ENCODE measurements at places on chromosomes 3 and 15. TPM values are rescaled to one million over a fixed set of nuclear protein-coding genes. Genes with fewer than 3 reads are reported as not detected.

SSUH2 gene
- total RNA-seq = 2.6 TPM

FBXO40 gene
- total RNA-seq = 0.68 TPM

PP2D1 gene
- not detected for total RNA-seq

CRABP1 gene
- not detected for total RNA-seq

CDHR4 gene
- total RNA-seq = not detected

CYP1A1 gene
- total RNA-seq = 0.57 TPM

ALG3 gene
- total RNA-seq = 79.4 TPM

IL5RA gene
- total RNA-seq = 7.6 TPM

P2RY12 gene
- 5.0 TPM for total RNA-seq

LSM3 gene
- total RNA-seq = 15.0 TPM

CHRNB4 gene
- not detected for total RNA-seq

ACKR4 gene
- not detected for total RNA-seq

ACP3 gene
- 14,359 TPM for total RNA-seq

PPP1R14D gene
- 0.97 TPM for total RNA-seq

TFDP2 gene
- total RNA-seq = 128 TPM

RASGRF1 gene
- 0.09 TPM for total RNA-seq

TRIM42 gene
- total RNA-seq = not detected

ARPIN gene
- 39.5 TPM for total RNA-seq

ITIH3 gene
- 0.46 TPM for total RNA-seq

LRRC31 gene
- total RNA-seq = 0.91 TPM

CFAP20DC gene
- total RNA-seq = 0.36 TPM

GOLGA8N gene
- total RNA-seq = 10.0 TPM

SV2B gene
- 5.4 TPM for total RNA-seq

TM4SF1 gene
- 142 TPM for total RNA-seq

ALDH1A3 gene
- total RNA-seq = 347 TPM
